ENCODE measurements at places on chromosomes 4 and X.

- no peak for DNase-seq
Observed at GRCh38 chr4:155571184-155571944, 95.3 kb upstream of the GUCY1A1 start.

GRCh38 chr4:16824278-16824806 lies 74.1 kb downstream of the LDB2 start:
- DNase-seq, result no peak

DNA sequence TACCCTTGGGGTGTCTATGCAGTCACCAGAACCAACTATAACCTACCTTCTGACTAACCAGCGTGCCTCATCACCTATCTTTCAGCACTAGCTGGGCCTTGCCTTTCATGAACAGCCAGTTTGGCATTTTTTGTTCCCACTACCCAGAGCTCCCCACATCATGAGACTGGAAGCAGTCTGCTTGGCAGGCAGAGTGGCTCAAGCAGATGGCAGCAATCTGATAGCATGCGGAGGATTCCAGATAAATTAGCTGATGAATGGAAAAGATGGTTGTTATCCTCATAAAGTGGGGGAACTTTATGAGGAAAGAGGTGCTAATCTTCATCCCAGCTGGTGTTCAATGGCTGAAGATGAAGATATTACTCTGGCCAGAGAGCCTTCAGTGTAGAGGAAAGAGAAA lies 243.2 kb upstream of the EDA2R start:
- no peak for DNase-seq

DNA sequence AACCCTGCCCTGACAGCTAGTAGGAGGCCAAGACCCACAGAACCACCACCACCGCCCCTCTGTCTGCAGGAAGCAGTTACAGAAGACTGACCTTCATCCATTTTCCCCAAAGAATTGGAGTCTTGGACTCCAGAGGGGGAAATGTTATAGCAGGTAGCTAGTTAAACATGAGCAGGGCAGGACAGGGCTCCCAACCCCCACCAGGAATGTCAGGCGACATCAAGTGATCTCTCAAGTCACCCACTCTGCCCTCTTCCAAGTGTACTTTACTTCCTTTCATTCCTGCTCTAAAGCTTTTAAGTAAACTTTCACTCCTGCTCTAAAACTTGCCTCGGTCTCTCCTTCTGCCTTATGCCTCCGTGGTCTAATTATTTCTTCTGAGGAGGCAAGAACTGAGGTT lies 17.1 kb upstream of the AADAT start:
- DNase-seq, result no peak

Measured in vagina (tissue), 2 donors.